ENCODE measurements at places on chromosomes 11 and 22. TPM values are rescaled to one million over a fixed set of nuclear protein-coding genes. Genes with fewer than 3 reads are reported as not detected.

GRCh38 chr11:76763573-76764346, 19.4 kb upstream of the TSKU start:
- H3K27me3 ChIP-seq = peaks cover 5% of the 10 kb centered on the region
- no peaks in the 10 kb centered on the region for H3K36me3 ChIP-seq
- peaks cover 18% of the 10 kb centered on the region for H3K4me1 ChIP-seq

- peak; percentile 54 for DNase-seq
- H3K4me1 ChIP-seq = peaks cover 5% of the 10 kb centered on the region
- peaks cover 76% of the 10 kb centered on the region for H3K27me3 ChIP-seq
- peaks cover 2% of the 10 kb centered on the region for H3K36me3 ChIP-seq
- H3K27ac ChIP-seq = no peak overlapping the region
These were observed 9.3 kb upstream of the PAX6 start for GRCh38 chr11:31820438-31820818.

GRCh38 chr22:22576244-22576988, 17.4 kb upstream of the PRAME start:
- H3K27me3 ChIP-seq = peaks cover 21% of the 10 kb centered on the region
- no peaks in the 10 kb centered on the region for H3K4me1 ChIP-seq
- no peak overlapping the region for H3K27ac ChIP-seq
- no peak overlapping the region for H3K4me3 ChIP-seq
- DNase-seq = peak; percentile 75
- H3K36me3 ChIP-seq = no peaks in the 10 kb centered on the region

GRCh38 chr11:11045156-11045930, 187.5 kb upstream of the ZBED5 start:
- no peaks in the 10 kb centered on the region for H3K36me3 ChIP-seq
- no peak overlapping the region for H3K27ac ChIP-seq
- no peak for DNase-seq
- H3K4me3 ChIP-seq = no peak overlapping the region

- no peak for DNase-seq
- no peak overlapping the region for H3K27ac ChIP-seq
- peaks cover 15% of the 10 kb centered on the region for H3K27me3 ChIP-seq
- H3K36me3 ChIP-seq = no peaks in the 10 kb centered on the region
- H3K4me1 ChIP-seq = peaks cover 15% of the 10 kb centered on the region
These were observed 90.9 kb upstream of the CRTAM start for GRCh38 chr11:122747351-122747781.

- H3K27ac ChIP-seq = no peak overlapping the region
- no peak overlapping the region for H3K4me3 ChIP-seq
- DNase-seq = peak; percentile 71
- no peaks in the 10 kb centered on the region for H3K27me3 ChIP-seq
- H3K4me1 ChIP-seq = no peaks in the 10 kb centered on the region
These were observed 787.1 kb upstream of the API5 start for GRCh38 chr11:42524534-42525227.

DNA sequence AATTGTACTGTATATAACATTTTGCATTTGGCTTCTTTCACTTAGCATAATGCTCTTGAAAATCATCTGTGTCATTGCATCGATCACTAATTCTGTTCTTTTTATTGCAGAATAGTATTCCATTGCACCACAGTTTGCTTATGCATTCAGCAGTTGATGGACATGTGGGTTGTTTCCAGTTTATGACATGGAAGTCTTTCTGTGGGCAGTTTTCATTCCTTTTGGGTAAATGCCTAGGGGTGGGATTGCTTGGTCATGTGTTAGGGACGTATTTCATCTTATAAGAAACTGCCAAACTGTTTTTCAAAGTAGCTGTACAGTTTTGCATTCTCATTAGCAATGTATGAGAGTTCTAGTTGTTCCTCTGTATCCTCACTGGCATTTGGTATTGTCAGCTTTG, 127.0 kb downstream of the HIPK3 start:
- H3K4me1 ChIP-seq = peaks cover 3% of the 10 kb centered on the region
- no peak for DNase-seq
- no peak overlapping the region for H3K27ac ChIP-seq
- no peak overlapping the region for H3K4me3 ChIP-seq
- H3K27me3 ChIP-seq = peaks cover 12% of the 10 kb centered on the region
- no peaks in the 10 kb centered on the region for H3K36me3 ChIP-seq

- H3K4me1 ChIP-seq = no peaks in the 10 kb centered on the region
- H3K36me3 ChIP-seq = no peaks in the 10 kb centered on the region
- no peak overlapping the region for H3K27ac ChIP-seq
- no peak overlapping the region for H3K4me3 ChIP-seq
- no peak for DNase-seq
- H3K27me3 ChIP-seq = peaks cover 2% of the 10 kb centered on the region
These were observed 11.0 kb upstream of the OR10D3 start for GRCh38 chr11:124172101-124172500.

GRCh38 chr11:76728227-76728626, 54.9 kb upstream of the TSKU start:
- no peak overlapping the region for H3K27ac ChIP-seq
- no peaks in the 10 kb centered on the region for H3K36me3 ChIP-seq
- H3K4me3 ChIP-seq = no peak overlapping the region
- H3K27me3 ChIP-seq = peaks cover 12% of the 10 kb centered on the region
- DNase-seq = no peak

DNA sequence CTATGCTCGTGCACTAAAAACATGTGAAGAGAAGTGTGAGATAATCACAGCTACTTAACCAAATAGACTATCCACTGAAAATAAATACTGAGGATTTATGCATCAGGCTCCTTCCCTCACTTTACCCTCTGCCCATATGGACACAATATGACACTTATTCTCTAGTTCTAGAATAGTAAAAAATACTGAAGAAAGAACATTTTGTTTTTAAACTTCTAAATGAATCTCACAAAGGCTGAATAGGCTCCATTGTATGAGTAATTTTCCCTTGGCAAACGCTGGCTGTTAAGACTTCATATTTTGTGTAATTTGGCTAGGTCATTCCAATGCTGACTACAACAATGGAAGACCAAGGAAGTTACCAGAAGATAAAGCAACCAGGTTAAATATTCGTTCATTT, 9.9 kb downstream of the HPS5 start:
- no peaks in the 10 kb centered on the region for H3K27me3 ChIP-seq
- H3K27ac ChIP-seq = no peak overlapping the region
- peaks cover 41% of the 10 kb centered on the region for H3K36me3 ChIP-seq

GRCh38 chr22:45577746-45578523, 75.3 kb downstream of the FBLN1 start:
- no peaks in the 10 kb centered on the region for H3K4me1 ChIP-seq
- H3K27ac ChIP-seq = no peak overlapping the region
- peaks cover 2% of the 10 kb centered on the region for H3K27me3 ChIP-seq
- DNase-seq = peak; percentile 92
- H3K36me3 ChIP-seq = no peaks in the 10 kb centered on the region

GRCh38 chr11:117230286-117230961, 1.4 kb downstream of the PCSK7 start:
- H3K4me3 ChIP-seq = peak overlapping the region; percentile 93
- DNase-seq = peak; percentile 84
- peak overlapping the region; percentile 98 for H3K27ac ChIP-seq
- H3K36me3 ChIP-seq = peaks cover 48% of the 10 kb centered on the region

DNA sequence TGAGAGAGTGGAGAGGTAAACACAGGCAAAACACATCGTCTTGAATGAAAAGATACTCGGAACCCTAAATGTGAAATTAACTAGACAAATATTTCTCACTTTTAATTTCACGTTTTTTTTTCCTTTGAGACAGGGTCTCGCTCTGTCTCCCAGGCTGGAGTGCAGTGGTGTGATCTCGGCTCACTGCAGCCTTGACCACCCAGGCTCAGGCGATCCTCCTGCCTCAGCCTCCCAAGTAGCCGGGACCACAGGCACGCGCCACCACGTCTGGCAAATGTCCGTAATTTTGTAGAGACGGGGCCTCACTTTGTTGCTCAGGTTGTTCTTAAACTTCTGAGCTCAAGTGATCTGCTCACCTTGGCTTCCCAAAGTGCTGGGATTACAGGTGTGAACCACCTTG, 7.4 kb upstream of the SHANK3 start:
- peaks cover 12% of the 10 kb centered on the region for H3K27me3 ChIP-seq
- H3K27ac ChIP-seq = no peak overlapping the region
- H3K36me3 ChIP-seq = no peaks in the 10 kb centered on the region
- no peaks in the 10 kb centered on the region for H3K4me1 ChIP-seq

DNA sequence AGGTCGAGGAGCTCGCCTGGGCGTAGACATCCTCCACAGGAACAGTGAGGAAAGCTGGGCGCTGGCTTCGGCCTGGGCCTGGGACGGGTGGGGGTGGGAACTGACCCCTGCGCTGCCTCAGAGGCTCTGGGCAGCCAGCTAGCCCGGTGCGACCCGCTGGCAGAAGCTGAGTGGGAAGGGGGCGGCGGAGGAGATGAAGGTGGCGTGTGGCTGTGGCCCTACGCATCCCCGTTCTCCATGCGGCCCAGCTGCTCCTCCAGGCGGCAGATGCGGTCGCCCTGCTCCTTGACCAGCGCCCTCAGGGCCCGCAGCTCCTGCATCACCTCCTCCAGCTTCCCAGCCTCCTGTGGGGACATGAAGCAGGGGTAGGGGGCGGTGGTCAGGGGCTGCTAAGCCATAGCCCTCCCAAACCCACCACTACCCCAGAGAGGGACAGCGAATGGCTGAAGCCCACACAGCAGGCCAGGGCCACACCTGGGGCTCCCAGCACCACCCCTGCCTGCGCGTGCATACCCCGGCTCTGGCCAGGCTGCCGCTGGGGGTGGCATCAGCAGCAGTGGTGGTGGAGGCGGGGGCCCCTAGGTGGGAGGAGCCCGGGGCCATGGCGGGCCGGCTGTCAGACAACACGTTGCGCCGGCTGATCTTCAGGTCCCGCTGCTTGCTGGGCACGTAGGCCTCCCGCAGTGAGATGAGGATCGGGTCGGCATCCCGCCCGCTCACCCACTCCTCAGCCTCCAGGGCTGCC, 848 bp upstream of the PTPRCAP start:
- H3K4me3 ChIP-seq = peak overlapping the region; percentile 99
- DNase-seq = peak; percentile 93
- H3K27ac ChIP-seq = peak overlapping the region; percentile 98

- H3K27ac ChIP-seq = peak overlapping the region; percentile 73
- H3K4me1 ChIP-seq = peaks cover 12% of the 10 kb centered on the region
- peaks cover 53% of the 10 kb centered on the region for H3K27me3 ChIP-seq
- no peak for DNase-seq
- peaks cover 8% of the 10 kb centered on the region for H3K36me3 ChIP-seq
These were observed 134.3 kb upstream of the C11orf58 start for GRCh38 chr11:16603890-16604793.

- DNase-seq = no peak
- H3K27me3 ChIP-seq = no peaks in the 10 kb centered on the region
- no peak overlapping the region for H3K4me3 ChIP-seq
- H3K36me3 ChIP-seq = no peaks in the 10 kb centered on the region
These were observed 337.6 kb downstream of the CTTN start for GRCh38 chr11:70735976-70736375.

DNA sequence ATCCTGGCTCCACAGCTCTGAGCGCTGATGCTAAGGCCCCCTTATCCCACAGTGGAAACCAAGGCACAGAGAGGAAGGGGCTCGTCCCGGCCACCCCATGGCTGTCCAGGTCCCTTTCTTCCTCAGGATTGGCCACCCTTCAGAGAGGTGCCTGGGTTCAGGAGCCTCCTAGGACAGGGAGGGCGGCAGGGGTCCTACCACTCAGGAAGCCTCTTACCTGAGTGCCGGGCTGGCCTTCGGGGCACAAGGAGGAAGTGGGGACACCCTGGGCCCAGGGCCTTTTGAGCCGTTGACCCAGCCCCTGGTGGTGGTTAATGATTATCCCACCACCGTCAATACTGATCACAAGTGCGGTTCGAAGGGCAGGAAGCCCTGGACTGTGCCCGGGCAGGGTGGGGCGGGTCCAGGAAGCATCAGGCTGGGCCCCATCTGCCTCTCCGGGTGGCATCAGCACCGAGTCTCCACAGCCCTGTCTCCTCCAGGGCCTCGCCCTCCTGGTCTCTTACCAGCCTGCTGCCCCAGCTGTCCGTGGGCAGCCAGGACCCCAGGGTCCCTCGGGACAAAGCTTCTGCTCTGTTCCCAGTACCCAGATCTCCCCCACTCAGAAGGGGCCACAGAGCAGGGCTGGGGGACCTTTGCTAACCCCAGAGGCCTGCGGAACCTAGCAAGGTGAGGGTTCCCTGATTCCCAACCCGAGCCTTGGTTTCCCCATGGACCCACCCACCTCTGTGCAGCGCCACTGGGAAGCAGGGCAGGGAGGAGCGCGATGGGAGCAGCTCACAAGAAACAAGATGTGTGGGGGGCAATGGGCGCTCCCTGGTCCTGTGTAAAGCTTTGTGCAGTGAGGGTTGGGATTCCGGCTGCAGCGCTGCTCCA, 15.0 kb upstream of the EHD1 start:
- no peak overlapping the region for H3K27ac ChIP-seq
- H3K4me1 ChIP-seq = peaks cover 7% of the 10 kb centered on the region
- H3K27me3 ChIP-seq = no peaks in the 10 kb centered on the region
- DNase-seq = no peak

GRCh38 chr11:58505849-58506248, 2.1 kb downstream of the OR5B21 start:
- no peaks in the 10 kb centered on the region for H3K36me3 ChIP-seq
- peaks cover 7% of the 10 kb centered on the region for H3K4me1 ChIP-seq
- no peaks in the 10 kb centered on the region for H3K27me3 ChIP-seq
- no peak overlapping the region for H3K4me3 ChIP-seq
- peak overlapping the region; percentile 39 for H3K27ac ChIP-seq

DNA sequence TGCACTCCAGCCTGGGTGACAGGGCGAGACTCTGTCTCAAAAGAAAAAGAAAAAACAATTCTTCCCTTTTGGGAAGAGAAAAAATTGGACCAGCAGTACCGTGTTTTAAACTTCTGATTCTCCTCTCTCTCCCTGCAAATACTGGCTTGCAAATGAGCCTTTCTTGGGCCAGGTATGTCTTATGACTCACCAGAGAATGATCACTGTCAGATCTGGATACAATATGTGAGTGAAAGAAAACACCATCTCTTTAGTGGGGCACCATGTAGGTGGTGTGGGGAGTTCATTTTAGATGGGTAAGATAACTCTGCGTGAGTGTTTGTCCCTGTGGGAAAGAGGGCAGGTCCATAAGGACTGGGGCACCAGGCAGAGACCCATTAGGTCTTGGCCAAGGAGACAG, 2.4 kb upstream of the SCGB2A2 start:
- DNase-seq = no peak
- H3K36me3 ChIP-seq = no peaks in the 10 kb centered on the region
- H3K27me3 ChIP-seq = peaks cover 8% of the 10 kb centered on the region
- H3K4me1 ChIP-seq = peaks cover 9% of the 10 kb centered on the region

- DNase-seq = no peak
- H3K36me3 ChIP-seq = no peaks in the 10 kb centered on the region
- peaks cover 10% of the 10 kb centered on the region for H3K4me1 ChIP-seq
- H3K27ac ChIP-seq = no peak overlapping the region
These were observed 105.5 kb upstream of the TOP3B start for GRCh38 chr22:22087854-22088657.

- peaks cover 52% of the 10 kb centered on the region for H3K36me3 ChIP-seq
- no peak overlapping the region for H3K4me3 ChIP-seq
- H3K4me1 ChIP-seq = peaks cover 11% of the 10 kb centered on the region
- DNase-seq = no peak
These were observed 9.1 kb downstream of the PITPNM1 start for GRCh38 chr11:67496113-67496512.

GRCh38 chr11:65817312-65817834, 16.4 kb upstream of the SNX32 start:
- no peaks in the 10 kb centered on the region for H3K36me3 ChIP-seq
- peak overlapping the region; percentile 83 for H3K4me3 ChIP-seq
- peaks cover 2% of the 10 kb centered on the region for H3K27me3 ChIP-seq
- peak overlapping the region; percentile 87 for H3K27ac ChIP-seq

The MAPK8IP2 gene
- total RNA-seq = 0.19 TPM

The MS4A3 gene
- total RNA-seq = not detected

The C11orf97 gene
- not detected for total RNA-seq

The LYVE1 gene
- not detected for total RNA-seq

The FGF19 gene
- not detected for total RNA-seq

The WBP2NL gene
- 1.4 TPM for total RNA-seq

The GGTLC3 gene
- total RNA-seq = not detected

The LRRC4C gene
- not detected for total RNA-seq

The VSIG10L2 gene
- total RNA-seq = not detected

All from activated CD4-positive, alpha-beta T cell treated with anti-CD3 and anti-CD28 coated beads, Interleukin-2, amount 10 ng/mL, durations not matched to agents 24 days and 14 days (primary cell).